ENCODE measurements at places on chromosomes 13 and 19.
A peak's percentile ranks its signal among the peaks of the same experiment; 100 is the strongest.

DNA sequence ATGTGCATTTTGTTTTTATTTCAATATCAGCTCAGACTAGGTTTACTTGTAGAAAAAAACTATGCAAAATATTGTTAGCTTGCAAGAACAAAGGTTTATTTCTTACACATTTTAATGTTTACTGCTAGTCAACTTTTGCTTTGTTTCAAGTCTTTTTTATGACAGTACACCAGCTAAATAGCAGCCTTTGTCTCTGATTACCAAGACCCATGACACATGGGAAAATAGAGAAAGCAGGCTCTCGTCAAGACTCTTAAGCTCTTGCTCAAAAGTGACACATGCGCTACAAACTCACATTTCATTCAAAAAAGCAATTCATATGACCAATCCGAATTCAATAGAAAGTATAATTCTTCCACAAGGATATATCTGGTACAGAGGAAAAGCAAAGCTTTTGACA lies 642.3 kb upstream of the SLITRK1 start:
- no peak for DNase-seq

- no peak for DNase-seq
These were observed 98.2 kb downstream of the ZNF429 start for GRCh38 chr19:21603431-21604231.

- DNase-seq, result no peak
These were observed 95.0 kb upstream of the IRS2 start for GRCh38 chr13:109881347-109881725.

DNA sequence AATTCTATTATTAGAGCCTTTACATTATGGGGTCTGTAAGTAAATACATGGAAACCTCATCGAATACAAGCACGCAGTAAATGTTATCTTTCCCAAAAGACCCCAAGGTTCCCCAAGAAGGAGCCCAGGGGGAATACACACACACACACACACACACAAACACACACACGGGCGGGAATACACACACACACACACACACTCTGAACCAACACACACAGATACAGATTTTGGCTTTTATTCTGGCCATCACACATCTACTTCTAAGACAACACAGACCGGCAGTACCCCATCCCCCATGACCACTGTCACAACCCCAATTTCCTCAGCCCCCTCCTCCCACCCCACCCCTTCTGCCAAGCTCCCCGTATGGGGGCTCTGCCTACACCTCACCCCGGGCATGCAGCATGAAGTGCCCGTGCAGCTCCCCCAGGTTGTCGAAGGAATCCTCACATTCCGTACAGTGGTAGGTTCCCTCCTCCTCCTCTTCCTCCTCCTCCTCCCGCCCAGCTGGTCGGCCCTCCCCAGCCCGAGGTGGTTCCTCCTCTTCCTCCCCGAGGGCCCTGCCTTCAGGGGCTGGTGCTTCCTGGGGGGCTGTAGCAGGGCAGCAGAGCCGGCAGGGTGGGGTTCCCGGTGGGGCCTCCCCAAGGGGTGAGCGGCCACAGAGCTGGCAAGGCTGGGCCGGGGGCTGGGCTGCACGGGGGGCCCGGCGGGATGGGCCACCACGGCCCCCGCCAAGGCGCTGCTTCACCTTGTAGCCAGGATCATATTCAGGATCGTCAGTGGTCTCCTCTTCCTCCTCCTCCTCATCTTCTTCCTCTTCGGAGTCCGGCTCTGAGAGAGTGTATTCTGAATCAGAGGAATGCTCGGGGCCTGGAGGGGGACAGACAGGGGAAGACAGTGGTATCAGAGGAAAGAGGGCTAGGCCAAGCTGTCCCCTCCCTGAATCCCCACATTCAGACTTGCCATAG lies 4.4 kb upstream of the SRRM5 start:
- no peak for DNase-seq

DNA sequence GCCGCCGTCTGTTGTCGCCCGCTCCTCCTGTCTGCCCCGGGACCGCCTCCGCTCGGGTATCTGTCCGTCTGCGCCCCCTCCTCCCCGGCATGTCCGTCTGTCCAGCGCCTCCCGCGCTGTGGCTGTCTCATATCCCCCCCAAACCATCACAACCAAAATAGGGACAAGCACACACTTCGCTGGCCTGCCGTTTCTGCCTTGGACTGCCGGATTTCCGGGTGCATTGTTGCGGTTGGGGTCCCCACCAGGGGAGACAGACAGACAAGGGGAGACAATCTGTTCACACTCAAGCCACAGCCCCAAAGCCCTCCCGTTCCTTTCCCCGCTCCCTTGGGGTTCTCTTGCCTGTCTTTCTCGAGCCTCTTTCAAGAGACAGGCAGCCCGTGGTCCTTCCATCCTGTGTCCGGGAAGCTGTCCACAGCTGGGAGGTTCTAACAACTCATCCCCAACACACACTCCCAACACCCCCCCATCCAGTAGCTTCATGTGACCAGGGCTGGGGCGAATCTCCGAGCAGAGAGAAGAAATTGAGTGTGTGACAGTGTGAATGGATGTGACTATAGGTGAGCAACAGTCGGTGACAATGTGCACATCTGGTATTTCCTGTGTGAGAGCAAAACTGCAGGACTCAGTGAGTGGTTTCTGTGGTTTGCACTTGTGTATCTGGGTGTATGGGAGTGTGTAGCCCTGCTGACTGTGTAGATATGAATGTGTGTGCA lies 16.5 kb upstream of the FOSB start:
- no peak for DNase-seq

DNA sequence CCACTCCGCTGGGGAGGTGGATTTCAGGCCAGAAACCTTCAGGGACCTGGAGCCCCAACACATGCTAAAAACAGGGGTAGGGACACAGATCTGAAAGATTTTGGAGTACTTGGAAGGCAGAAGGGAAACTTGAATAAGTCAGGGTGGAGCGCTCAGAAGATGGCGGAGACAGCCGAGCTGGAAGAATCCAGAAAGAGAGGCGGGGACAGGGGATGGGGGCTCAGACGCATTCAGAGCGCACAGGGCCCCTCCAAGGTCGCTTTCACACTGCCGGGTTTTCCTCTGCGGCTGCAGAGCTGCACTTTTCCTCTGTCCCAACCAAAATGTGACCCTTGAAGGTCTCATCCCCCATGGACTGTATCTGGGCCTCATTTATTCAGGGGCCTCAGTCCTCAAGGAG lies 56.9 kb downstream of the ERICH4 start:
- no peak for DNase-seq

DNA sequence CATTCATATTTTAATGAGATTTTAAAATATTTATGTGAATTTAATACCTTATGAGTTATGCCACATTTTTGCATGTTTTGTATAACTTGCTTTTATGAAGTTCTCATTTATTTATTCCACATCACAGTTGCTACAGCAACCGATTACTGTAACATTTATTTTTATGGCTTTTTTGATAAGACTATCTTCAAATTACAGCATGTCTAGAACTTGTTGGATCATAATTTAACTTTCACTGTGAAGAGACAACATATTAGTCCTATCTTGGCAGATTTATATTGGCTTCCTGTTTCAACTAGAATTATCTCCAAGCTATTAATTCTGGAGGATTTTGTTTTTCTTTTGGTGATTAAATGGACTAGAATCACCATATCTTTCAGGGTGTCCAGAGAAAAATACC lies 793.7 kb upstream of the SLITRK5 start:
- no peak for DNase-seq

- DNase-seq, result no peak
These were observed 843 bp downstream of the MEX3D start for GRCh38 chr19:1567116-1567847.

DNA sequence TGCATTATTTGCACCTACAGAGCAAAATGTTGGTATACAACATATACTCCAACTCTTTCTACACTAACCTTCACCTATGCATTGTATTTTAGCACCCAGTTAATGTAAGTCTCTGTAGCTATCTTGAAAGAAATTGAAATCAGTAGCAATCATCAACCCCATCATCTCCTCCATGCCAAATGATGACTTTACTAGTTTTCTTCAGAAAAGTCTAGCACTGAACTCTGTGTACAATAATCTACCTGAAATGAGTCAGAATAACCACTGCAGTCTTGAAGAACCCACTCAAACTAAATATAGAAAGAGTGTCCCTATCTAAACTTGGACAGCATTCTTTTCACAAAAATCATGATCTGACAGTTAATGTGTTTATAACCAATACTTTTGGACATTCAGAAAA lies 9.8 kb downstream of the IRS2 start:
- no peak for DNase-seq

- no peak for DNase-seq
These were observed 5.4 kb upstream of the ZNF765 start for GRCh38 chr19:53389571-53389970.

GRCh38 chr19:39518458-39518857 lies 3.5 kb downstream of the SELENOV start:
- DNase-seq, result no peak

GRCh38 chr13:109480011-109480955 lies 306.1 kb downstream of the IRS2 start:
- DNase-seq, result peak; percentile 23

DNA sequence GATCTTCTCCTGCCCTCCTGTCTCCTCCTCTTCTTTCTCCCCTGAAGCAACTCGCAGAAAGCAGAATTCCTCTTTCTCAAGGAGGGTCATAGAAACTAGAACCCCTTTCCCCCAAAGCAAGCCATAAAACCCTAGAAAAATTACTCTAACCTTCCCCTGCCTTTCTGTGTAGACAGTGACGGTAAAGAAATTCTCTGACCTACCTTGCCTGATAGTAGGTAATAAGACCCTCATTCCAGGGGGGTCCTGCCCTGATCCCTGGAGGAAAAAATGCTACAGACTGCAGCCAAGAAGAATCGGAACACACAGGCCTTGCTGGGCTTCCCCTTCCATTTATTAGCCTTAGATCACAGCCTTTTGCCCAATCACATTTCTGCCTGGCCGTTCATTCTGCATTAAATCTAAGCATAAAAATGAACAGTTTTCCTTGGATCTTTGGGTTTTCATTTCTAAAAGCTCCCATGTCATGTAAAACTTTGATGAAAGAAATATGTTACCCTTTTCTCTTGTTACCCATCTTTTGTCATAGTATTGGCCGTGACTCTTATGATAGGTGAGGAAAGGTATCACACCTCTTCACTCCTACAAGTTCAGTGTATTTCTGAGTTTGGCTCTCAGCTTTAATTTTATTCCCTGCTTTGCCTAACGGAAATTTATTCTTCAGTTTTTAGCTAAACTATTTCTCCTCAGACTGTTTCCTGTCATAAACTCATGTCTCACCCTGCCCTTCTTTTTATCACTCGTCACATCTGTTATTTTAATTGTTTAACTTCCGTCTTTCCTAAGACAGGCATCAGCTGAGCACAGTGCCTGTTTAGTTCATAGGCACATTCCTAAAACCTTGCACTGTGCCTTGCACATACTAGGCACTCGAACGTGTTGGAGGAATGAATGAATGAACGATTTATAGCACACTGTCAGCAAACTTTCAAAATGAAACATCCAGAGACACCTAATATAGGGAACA lies 20.4 kb upstream of the CPB2 start:
- no peak for DNase-seq

- DNase-seq, result no peak
These were observed 86.2 kb downstream of the IRS2 start for GRCh38 chr13:109700176-109700575.

- DNase-seq, result no peak
These were observed 37.9 kb downstream of the MLLT1 start for GRCh38 chr19:6241680-6242377.

- no peak for DNase-seq
These were observed 18.9 kb upstream of the TRIM13 start for GRCh38 chr13:49977992-49978391.

DNA sequence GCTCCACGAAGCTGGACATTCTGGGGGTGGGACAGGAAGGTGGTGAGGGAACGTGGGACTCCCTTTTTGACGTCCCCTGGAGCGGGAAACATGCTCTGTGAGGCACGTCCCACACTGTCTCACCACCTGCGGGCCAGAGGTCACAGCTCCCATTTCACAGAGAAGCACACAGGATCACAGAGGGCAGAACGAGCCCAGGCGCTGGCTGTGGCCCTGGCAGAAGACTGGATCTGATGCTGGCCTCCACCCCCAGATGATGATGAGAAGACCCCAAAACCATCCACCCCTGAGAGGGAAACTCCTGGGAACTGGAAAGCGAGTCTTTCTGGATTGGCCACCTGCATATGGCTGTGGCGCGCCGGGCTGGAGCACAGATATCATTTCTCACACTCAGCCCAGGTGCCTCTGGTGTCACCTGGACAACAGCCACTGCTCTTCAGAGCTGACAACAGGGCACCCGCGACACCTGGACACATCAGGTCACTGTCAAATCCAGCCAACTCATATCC lies 216.2 kb downstream of the TUBA3C start:
- no peak for DNase-seq

GRCh38 chr19:36265064-36265463 lies 50.2 kb downstream of the ZNF146 start:
- no peak for DNase-seq

GRCh38 chr19:46691104-46691503 lies 25.8 kb downstream of the PRKD2 start:
- DNase-seq, result no peak

DNA sequence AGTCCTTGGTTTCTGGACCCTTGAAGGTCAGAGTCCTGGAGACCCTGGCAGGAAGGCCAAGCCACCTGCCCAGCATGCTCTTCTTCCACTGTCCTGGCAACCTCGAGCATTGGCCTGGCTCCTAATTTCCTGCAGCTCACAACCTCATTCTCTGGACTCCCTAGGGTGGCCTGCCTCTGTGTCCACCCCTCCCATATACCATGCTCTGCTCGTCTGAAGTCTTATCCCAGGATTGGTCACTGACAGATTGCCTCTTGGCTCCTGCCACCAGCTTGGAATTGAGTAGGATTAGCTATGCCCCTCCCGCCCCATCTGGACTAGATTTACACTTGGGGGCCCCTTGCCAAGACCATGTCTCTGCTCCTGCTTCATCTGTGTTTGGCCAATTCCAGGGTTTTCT lies 17.1 kb upstream of the WASF3 start:
- DNase-seq, result no peak

DNA sequence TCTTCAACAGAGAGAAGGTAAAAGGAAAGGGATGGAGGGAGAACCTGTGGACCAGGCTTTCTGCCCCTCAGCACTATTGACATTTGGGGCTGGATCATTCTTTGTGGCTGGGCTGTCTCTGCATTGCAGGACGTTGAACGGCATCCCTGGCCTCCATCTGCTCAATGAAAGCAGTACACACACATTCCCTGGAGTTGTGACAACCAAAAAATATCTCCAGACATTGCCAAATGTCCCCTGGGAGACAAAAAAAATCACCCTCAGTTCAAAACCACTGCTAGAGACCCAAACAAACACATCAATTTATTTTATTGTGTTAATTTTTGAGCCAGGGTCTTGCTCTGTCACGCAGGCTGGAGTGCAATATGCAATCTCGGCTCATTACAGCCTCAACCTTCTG lies 43.3 kb downstream of the INSR start:
- no peak for DNase-seq
